NCI-H1105 treated with DMSO at 0.1 percent for 48 hours (cell line): ENCODE measurements at places on chromosomes 2 and 18.
A peak's percentile ranks its signal among the peaks of the same experiment; 100 is the strongest.

- DNase-seq: no peak
Measured at GRCh38 chr2:68717305-68717661, 17.3 kb upstream of the ARHGAP25 start.

- no peak for DNase-seq
Measured at GRCh38 chr2:45380131-45380836, 230.8 kb downstream of the SRBD1 start.

DNA sequence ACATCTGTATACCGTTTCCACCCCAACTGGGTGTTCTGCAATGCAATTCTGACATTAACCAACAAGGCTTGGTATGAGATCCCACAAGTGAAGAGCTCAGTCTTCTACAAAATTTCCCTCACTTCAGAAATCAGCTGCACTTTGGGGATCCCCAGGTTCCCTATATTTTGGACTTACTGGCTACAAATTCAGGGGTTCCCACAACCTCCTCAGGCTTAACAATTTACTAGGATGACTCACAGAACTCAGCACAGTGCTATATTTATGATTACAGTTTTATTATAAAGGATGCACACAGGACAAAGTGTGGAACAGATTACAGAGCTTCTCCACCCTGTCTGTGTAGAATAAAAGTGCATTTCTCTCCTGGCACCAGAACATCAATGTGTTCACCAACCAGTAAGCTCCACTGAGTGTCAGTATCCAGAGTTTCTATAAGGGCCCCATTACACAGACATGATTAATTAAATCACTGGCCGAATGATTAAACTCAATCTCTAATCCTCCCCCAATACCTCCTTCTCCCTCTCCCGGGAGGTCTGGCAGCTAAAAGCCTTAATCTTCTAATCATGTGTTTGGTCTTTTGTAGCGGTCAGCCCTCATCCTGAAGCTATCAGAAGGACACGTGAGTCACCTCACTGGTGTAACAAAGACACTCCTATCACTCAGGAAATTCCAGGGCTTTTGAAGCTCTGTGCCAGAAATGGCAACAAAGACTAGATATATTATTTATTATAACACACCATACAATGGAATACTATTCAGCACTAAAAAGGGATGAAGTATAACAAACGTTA lies 84.6 kb downstream of the SLC66A3 start:
- no peak for DNase-seq

DNA sequence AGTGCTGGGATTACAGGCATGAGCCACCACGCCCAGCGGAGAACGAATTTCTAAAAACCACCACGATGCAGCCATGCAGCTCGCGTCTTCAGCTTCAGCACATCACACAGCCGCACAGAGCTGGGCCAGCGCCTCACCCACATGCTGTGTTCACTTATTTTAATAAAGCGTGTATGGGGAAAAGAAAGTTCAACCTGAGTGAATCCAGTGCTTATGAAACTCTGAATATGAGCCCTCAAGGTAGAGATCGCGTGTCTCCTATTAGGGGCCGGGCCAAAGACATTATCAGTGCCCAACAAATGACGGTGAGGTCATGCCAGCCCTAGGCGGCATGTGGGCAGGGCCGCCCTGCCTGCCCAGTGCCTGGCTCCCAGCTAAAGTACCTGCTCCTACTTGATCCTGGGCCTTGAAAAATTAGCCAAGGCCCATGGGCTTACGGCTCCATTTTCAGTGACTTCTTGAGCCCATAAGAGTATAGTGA lies 44.3 kb downstream of the SPRED2 start:
- DNase-seq: no peak

GRCh38 chr2:43877782-43878464 lies 39.2 kb downstream of the ABCG8 start:
- peak; percentile 58 for DNase-seq
